ENCODE measurements at places on chromosomes 5 and 9.
A peak's percentile ranks its signal among the peaks of the same experiment; 100 is the strongest.

- no peak for DNase-seq
Measured at GRCh38 chr5:91345461-91345860, 37.7 kb downstream of the ARRDC3 start.

- DNase-seq = no peak
Measured at GRCh38 chr9:131959056-131959455, 120.6 kb downstream of the MED27 start.

GRCh38 chr9:36772449-36773403 is 200.0 kb downstream of the MELK start:
- no peak for DNase-seq

- no peak for DNase-seq
Measured at GRCh38 chr5:137833463-137833862, 34.2 kb upstream of the MYOT start.

DNA sequence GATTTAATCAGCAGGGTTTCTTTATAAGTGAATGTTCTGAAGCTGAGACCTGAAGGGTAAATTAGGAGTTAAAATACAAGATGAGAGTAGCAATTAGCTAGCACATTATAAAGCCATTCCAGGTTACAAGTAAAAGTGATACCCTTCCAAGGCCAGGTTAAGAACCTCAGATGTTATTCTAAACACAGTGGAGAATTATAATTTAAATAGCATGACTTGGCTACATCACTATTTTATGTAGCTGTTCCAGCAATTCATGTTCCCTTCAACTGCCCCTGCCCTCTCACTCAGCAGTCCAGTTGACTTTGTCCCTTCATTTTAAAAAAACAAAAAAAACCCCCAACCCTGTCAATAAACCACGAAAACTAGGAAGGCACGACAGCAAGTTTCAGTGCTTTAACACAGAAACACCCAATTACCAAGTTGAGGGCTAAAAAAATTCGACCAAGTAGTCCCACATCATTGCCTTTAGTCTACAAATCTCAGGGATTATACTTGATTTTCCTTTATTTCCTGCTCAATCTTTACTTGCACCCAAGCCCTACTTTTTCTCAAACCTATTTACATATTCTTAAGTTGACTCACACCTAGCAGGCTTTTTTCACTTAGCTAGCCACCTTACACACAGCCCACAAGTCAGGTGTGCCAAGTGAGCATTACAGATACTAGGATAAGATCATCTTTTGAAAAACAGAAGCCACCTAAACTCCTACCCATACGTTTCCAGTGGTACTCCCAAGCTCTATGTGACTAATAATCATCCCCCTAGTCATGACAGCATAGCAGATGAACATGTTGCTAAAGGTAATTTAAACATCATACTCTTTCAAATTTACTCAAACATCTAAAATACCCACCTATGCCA is 3.4 kb downstream of the RPL37 start:
- no peak for DNase-seq

DNA sequence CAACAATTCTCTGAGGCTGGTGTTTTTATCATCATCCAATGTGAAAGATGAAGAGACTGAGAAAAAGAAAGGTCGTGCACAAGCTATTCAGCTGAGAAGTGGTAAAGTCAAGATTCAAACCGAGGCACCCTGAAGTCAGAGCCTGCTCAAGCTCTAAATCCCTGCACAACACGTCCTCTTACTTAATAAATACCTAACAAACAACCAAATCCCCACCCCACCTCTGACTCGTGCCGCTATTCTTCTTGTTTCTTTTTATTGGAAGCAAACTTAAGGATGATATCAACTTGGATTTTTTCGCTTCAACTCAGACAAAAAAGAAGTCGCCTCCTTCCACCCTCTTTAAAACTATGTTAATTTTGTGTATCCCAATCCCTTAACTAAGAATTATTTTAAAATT is 140.2 kb downstream of the CEP120 start:
- DNase-seq = no peak

- no peak for DNase-seq
Measured at GRCh38 chr5:66239034-66239433, 94.9 kb downstream of the SREK1 start.

GRCh38 chr5:125700380-125700861 is 722.8 kb upstream of the GRAMD2B start:
- DNase-seq = no peak

GRCh38 chr5:148626081-148626613 is 28.2 kb downstream of the HTR4 start:
- no peak for DNase-seq

DNA sequence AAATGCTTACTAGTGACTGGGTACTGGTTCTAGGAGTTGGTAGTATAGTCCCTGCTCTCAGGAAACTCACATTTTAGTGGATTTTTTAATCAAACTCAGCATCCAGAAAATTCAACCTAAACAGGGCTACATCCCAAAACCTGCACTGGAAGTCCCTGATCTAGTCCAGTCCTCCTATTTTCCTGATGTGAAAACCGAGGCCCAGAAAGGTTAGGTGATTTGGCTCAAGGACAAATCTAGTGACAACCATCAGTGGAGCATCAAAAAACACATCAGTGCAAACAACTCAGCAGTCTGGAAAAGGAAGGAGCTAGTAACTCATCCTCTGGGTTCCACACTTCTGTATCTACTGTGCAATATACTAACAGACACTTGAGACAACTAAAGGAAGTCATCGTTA is 38.2 kb downstream of the SERINC5 start:
- DNase-seq = no peak

DNA sequence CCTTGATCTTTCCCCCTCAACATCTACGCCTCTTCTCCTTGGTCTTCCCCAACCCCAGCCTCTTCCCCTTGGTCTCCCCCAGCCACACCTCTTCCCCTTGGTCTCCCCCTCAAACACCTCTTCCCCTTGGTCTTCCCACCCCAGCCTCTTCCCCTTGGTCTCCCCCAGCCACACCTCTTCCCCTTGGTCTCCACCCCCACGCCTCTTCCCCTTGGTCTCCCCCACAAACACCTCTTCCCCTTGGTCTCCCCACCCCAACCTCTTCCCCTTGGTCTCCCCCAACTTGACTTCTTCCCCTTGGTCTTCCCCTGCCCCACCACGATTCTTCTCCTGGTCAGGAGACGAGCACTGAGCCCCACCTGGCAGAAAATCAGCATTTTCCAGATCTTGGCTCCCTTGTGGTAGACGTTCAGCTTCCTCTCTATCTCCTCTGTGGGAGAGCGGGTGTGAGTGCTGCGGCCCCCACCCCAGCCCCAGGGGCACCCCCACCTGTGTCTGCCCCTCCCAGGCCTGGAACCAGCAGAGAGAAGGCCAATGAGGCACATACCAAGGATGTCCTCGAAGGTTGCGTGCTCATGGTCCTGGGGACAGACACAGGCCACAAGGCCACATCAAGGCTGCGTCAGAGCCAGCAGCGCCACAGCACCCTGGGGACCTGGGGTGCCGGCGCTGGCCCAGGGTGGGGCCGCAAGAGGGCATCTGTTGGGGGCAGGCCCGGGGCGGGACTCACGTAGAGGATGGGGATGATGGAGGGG is 7.0 kb downstream of the NSMF start:
- DNase-seq = no peak

- no peak for DNase-seq
Measured at GRCh38 chr9:132116583-132116982, 36.9 kb upstream of the MED27 start.

- DNase-seq = no peak
Measured at GRCh38 chr5:17434982-17435381, 63.0 kb upstream of the TAF11L2 start.

DNA sequence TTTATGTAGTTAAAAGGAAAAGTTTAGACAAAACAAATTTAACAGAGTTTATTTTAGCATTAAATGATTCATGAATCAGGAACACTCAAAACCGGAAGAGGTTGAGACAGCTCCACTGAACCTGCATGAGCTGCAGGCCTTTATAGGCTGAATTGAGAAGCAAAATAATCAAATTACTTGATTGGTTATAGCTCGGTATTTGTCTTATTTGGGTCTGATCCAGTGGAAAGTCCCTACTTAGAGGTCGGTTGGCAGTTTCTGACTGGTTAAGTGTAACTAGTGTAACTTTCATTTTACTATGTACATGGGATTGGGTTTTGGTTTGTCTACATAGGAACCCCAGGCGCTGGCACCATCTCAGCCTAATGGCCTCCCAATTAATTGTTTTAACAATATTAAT is 74.1 kb upstream of the PIK3R1 start:
- no peak for DNase-seq

DNA sequence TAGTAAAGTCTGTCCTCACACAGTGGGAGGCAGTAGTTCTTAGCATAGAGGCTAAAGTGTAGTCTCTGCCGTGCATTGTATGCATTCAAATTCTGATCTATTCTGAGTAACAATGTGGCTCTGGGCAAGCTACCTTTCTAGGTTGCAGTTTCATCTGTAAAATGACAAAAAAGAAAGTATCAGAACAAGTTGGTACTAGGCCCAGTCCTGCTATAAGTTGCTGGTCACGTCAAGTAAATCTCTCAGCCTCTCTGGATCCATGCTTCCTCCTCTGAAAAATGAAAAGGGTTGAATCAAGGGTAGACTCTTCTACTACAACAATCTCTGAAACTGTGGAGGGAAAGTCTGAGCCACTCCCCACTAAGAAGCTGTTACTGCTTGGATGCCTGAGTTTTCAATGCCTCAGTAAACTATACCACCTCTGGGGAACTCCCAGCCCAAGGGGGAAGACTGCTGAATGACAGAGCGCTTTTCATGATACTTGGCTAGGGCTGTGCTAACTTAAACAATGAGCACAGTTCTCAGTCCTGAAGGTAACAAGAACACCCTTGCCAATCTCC is 34.5 kb upstream of the SPARC start:
- peak; percentile 49 for DNase-seq

DNA sequence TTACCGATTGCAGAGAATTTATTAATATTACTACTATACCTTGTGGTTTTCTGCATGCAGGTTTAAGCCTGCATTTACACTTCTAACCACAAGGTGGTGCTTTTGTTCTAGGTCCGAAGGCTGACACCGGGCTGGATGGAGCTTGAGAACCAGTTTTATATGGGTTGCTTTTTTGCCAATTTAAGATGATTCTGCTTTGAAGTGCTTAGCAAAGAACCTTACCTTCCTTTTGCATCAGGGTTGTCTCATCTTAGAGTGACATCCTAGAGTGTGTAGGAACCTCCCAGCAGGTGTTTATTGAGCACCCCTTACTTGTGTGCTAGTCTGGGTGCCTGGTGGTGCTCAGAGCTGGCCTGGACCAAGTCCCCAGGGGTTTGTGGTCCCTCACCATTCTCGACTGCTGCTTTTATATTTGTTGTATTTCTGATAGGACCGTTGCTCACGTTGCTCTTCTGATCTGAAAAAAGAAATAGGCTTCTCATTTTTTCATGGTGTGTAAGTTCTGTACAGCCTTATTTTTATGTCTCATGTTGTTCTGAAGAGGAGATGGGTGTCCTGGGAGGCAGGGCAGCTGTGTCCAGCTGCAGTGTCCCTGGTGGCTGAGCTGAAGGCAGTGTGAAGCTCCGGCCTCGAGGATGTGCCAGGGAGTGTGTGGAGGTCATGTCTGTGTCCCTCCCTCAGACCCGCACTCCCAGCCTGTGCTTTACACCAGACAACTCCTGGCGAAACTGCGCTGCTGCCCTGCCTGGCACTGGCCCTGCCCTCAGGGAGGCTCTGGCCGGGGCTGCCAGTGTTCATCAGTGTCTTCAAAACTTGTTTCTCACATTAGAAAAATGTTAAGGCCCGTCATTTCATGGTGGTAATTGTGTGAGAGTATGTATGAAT is 54.3 kb downstream of the EHMT1 start:
- DNase-seq = peak; percentile 61

DNA sequence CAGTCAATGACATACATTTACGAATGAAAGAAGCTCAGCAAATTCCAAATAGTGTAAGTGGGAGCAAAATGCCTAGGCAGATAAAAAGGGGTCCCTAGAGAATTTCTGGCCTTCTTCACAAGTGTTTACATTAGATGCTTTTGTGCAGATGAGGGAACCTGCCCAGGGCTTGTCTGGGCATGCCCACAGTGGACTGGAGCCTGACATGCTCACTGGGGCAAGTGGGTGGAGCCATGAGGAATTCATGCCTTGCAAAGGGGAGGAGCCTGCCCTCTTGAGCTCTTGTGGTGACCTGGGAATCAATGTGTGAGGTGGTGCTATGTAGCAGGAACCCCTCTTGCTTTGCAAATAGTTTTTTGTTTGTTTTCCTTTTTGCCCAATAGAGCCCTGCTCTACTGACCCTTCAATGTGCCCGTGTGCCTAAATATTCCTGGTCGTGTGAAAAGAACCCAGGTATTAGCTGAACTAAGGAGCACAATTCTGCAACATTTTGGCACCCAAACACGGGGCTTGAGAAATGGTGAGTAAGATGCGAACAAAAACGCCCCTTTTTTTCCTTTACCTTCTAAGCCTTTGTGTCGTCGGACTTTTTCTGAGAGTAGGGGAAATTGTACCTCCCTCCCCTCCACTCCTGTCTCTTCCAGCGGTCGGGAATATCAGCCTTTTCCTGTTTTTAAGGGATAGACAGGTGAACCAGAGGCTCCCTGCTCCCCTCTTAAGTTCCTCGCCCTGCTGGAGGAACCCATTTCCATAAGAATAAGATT is 433.8 kb upstream of the CDH9 start:
- no peak for DNase-seq

Measured in AML-193 (cell line).